Astrocyte of the cerebellum (primary cell): ENCODE measurements at places on chromosomes 3 and 15.
A peak's percentile ranks its signal among the peaks of the same experiment; 100 is the strongest.

GRCh38 chr15:61541516-61541915, 312.4 kb upstream of the RORA start:
- no peak for DNase-seq

- DNase-seq = no peak
Observed at GRCh38 chr3:119751423-119751822, 30.5 kb upstream of the NR1I2 start.

GRCh38 chr3:183854318-183855035, 29.1 kb upstream of the MAP6D1 start:
- DNase-seq = no peak

GRCh38 chr15:63338170-63338569, 43.5 kb downstream of the CA12 start:
- peak; percentile 96 for DNase-seq

DNA sequence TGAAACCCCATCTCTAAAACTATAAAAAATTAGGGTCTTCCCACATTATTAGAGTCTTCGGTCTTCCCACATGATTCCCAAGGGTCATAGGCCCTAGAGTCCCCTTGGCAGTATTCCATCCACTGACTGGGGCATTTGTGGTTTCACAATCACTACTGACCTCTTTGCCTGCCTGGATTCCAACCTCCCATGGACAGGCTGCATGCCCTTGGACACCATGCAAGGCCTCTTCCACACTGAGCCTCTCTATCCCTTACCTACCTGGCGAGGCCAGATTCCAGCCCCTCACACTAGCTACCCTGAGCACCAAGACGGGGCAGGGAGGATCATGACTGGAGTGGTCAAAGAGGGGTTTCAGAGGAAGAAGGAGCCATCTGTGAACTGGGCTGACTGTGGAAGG, 64.4 kb downstream of the SRGAP3 start:
- DNase-seq = no peak

DNA sequence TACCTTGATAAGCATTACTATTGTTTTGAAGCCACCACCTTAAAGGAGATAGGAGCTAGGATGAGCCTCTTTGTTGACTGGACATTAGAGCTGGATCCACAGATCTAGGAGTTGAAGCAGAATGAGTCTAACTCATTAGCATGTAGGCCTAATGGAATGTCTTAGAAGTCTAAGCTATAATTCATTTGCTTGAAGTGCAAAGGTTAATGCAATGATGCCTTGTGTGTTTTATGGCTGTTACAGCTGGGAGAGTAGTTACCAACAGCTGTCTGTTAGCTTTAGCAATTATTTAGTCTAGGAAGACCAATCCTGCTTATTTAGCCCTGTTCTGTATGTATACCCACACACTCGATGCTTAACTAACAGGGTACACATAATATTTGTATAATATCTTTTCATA, 419.3 kb downstream of the TUSC7 start:
- no peak for DNase-seq

DNA sequence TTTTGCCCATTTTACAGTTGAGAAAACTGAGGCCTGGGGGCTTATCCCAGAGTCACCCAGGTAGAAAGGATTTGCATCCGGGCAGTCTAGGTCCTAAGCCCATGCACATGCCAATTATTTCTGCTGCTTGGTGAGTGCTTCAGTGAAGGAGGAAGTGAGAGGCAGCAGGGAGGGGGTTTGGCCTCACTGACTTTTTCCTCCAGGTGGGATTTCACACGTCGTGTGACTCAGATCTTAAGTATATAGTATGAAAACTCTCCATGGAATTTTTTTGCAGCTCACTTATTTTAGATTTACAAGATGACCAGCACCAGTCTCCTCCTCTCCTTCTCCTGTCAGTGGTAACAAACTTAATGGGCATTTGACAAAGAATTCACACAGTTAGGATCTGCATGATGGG, 4.6 kb downstream of the ITGA11 start:
- DNase-seq = no peak

GRCh38 chr3:134339331-134339730, 34.9 kb downstream of the AMOTL2 start:
- no peak for DNase-seq

GRCh38 chr3:72665701-72666446, 182.4 kb downstream of the SHQ1 start:
- no peak for DNase-seq

GRCh38 chr3:41207355-41207754, 8.1 kb downstream of the CTNNB1 start:
- no peak for DNase-seq

DNA sequence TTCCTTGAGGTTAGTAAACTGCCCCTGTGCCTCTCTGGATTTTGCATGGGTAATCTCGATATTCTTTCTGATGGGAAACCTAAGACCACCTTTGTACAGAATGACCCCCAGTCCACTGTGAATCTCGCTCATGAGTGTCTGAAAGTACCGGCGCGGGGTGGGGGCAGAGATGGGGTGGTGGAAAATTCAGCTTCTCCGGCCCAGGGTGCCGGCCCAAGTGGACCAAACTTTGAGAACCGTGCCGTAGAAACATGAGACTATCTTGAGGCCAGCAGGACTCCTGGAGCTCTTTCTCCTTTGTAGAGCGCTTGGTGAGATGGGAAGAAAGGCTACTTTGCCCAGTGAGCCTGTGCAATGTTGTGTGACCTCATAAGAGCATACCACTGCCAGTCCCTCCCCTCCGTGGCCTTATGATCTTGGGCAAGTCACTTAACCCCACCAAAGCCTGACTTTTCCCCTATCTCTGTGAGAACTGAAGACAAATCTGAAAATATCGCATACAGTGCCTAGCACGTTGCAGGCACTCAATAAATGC, 40.4 kb upstream of the VEPH1 start:
- no peak for DNase-seq

DNA sequence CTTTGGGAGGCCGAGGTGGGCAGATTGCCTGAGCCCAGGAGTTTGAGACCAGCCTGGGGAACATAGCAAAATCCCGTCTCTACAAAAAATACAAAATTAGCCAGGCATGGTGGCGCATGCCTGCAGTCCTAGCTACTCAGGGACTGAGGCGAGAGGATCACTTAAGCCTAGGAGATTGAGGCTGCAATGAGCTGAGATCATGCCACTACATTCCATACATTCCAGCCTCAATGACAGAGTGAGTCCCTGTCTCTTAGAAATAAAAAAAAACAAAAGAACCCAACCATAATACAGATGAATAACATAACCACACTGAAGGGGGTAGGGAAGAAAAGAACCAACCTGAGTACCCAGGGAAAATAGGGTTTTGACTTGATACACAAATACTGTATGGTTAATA, 19.7 kb upstream of the CGNL1 start:
- DNase-seq = no peak

- no peak for DNase-seq
Observed at GRCh38 chr15:41873711-41874110, 20.1 kb downstream of the SPTBN5 start.

DNA sequence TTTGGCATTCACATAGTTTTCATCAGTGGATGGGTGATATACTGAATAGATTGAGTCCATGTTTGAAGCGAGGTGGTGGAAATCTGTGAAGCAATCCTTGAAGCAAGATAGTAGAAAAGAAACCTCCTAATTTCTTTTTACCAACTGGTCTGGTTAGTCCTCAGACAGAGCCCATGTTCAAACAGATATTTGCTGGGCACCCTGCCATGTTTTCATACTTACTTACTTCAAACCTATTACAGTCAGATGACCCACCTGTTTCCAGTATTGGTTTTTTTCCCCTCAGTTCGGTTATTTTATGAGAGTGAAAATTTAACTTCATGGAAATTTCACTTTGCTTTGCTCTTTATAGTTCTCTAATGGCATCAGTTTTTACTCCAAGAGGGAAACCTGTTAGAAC, 23.7 kb downstream of the EXOSC7 start:
- DNase-seq = no peak

DNA sequence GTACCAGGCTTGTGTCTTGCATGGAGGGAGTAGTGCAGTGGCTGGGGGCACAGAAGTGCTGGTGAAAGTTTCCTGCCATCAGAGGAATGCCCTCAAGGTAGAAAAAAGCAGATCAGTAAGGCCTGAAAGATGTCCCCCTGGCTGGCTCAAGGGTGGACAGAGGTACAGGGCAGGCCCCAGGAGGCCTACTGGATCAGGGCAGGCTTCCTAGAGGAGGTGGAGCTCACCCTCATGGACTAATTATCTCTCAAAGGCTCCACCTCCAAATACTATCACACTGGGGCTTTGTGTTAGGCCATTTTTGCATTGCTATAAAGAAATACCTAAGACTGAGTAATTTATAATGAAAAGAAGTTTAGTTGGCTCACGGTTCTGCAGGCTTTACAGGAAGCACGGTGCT, 7.8 kb downstream of the SPSB4 start:
- DNase-seq = no peak

DNA sequence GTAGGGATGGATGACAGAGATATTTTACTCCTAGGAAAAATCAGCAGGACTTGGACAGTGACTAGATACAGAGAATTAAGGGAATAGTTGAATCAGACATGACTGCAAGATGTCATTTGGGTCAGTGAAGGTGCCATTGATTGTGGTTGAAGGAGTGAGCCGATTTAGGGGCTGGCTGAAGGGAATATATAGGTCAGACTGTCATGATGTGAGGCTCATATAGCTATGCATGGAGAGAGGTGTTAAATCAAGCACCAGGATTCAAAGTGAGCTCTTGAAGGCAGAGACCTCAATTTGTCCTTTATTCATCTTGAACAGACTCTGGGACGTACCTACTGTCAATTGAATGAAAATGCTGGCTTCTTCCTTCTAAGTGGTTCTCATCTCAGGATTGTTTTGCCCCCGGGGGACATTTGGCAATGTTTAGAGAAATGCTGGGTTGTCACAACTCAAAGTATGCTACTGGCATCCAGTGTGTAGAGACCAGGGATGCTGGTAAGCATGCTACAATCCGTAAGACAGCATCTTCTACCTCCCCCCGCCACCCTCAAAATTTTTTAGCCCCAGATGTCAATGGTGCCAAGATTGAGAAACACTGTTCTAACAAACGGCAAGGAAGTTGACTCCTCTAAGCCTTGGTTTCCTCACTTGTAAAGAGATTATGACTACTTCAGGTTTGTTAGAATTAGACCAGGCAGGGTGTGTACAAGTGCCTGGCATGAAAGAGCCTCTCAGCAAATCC, 7.8 kb downstream of the ATP2C1 start:
- no peak for DNase-seq

GRCh38 chr3:41346698-41347270, 147.5 kb downstream of the CTNNB1 start:
- DNase-seq = no peak

DNA sequence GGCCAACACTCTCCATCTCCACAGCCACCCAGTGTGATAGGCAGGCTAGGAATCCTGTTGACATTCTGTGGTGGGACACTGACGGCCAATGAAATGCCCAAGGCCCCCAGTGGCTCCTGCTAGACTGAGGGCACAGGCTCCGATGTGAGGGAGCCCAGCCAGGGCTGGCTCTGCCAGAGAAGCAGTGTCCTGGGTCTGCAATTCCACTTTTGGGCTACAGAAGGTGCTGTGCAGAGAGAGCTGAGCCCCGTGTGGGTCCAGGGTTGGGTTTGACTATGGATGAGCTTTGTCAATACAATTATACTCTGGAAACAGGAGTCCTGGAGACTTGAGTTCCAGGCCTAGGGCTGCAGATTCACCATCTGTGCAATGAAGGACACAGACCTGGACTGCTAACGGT, 55.7 kb upstream of the TMEM115 start:
- no peak for DNase-seq

DNA sequence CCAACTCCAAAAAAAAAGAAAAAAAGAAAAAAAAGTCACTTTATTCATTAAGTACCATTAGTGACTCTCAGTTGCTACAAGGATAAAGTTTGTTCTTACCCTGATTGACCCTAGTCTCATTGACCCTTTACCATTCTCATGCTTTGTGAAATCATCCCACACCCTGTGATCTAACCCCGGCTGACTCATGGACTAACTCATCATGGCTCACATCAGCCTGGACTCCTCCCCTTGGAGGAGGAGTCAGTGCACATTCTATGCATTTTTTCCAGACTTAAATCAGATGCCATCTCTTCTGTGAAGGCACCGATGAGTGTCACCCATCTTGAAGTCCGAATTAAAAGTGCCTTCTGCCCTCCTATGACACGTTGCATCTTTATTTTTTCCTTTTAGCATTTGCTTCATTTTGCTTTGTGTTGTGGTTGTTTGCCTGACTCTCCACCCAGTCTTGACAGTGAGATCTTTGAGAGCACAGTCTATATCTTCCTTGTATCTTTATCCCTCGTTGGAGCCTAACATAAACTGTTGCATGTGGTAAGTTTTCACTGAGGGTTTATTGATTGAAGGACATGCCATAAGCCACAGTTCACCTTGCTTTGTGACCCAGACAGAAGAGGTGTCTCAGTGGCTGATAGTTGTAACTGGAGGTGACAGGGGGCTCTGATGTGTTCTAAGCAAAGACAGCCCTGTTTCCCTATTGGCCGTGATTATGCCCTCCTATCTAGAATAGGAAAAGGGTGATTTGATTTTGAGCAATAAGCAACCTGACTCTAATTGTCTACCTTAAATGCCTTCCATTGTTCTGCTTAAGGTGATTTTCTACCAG, 72.1 kb downstream of the IL1RAP start:
- DNase-seq = no peak

- no peak for DNase-seq
Observed at GRCh38 chr3:158121295-158121694, 11.4 kb downstream of the RSRC1 start.

- no peak for DNase-seq
Observed at GRCh38 chr3:66386011-66386924, 114.6 kb downstream of the LRIG1 start.

- DNase-seq = no peak
Observed at GRCh38 chr3:139933766-139934165, 1.2 kb upstream of the CLSTN2 start.

DNA sequence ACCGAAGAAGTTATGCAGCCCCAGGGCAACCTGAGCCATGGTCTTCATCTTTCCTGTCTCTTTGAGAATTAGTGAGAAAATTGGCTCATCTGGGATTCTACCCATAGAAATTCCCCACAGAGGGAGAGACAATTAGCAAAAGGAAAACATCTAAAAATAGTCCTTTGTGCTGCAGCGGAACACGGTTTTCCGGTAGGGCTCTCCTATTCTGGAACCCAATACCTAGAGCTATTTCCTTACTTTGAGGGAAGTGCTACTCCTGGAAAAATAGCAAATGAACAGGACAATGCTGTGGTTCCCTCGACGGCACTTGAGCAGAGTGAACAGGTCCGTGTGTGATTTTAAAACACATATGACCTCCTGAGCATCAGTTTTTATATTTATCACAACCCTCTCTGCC, 210.5 kb downstream of the FGF12 start:
- no peak for DNase-seq

DNA sequence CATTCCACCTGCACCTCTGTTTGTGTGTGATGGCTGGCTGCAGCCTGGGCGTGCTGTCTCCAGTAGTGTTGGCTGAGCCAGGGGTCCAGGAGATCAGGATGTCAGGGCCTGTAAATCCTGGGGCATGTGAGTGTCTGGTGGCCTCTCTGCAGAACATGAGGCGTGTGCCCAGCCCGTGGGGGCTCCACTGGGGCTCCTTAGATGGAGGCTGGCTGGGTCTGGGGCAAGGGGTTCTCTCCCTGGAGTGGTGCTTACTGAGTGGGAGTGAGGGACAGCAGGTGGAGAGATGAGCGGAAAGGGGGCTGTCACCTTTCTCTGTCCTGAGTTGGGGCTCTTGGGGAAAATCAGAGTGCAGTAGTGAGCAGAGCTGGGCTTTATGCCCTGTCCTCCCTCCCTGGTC, 152.2 kb downstream of the CHDH start:
- DNase-seq = no peak

GRCh38 chr3:129608087-129608935, 1.8 kb upstream of the PLXND1 start:
- DNase-seq = no peak

GRCh38 chr3:65146179-65146578, 458.4 kb upstream of the ADAMTS9 start:
- DNase-seq = peak; percentile 57

GRCh38 chr3:141793476-141794260, 30.5 kb downstream of the GRK7 start:
- no peak for DNase-seq
